Stimulated activated CD4-positive, alpha-beta T cell treated with anti-CD3 and anti-CD28 coated beads, Interleukin-2, amount 100 ng/mL, for 4 hours (primary cell): ENCODE measurements at places on chromosomes 1 and 21.

GRCh38 chr1:201008666-201009360 lies 14.7 kb downstream of the KIF21B start:
- DNase-seq = no peak

GRCh38 chr1:75396745-75397144 lies 214.2 kb downstream of the SLC44A5 start:
- DNase-seq = no peak

- no peak for DNase-seq
These were observed 99.6 kb upstream of the RGS1 start for GRCh38 chr1:192475970-192476369.

DNA sequence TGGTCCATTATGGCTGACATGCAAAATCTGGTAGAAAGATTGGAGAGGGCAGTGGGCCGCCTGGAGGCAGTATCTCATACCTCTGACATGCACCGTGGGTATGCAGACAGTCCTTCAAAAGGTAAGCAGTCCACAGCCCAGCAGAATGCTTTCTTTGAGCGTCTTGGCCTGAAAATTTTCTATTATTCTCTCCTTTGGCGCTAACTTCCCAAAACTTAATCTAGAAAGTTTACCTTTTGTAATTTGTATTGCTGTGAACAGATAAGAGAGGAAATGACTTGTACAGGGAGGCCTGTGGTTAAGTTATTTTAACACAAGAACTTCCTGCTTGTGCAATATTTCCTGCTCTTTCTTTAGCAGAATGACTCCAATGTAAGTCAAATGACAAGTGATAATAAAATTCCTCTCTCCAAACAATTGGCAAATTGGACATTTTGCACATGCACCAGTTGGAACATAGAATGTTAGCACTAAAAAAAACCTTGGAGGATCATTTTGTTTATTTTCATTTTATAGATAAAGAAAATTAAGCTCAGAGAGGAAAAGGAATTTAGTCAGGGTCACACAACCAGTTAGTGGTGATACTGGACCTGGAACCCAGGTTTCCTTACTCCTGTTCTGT lies 18.9 kb downstream of the CAP1 start:
- no peak for DNase-seq

GRCh38 chr1:2999571-2999970 lies 21.7 kb upstream of the ACTRT2 start:
- DNase-seq = no peak

DNA sequence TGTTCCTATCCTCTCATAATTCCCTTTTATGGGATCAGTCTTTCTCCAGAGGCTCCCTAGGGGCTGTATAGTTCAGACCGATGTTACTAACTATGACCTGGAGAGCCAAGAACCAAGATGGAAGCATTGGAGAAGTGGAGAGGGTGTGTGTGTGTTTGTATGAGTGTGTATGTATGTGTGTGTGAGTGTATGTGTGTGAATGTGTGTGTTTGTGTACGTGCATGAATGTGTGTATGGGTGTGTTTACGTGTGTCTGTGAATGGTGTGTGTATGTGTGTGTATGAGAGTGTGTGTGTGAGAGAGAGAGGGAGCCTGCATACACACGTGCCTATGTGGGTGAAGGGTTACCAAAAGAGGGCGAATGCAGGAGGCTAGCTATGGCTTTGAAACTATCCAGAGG lies 4.9 kb downstream of the MYBPHL start:
- no peak for DNase-seq

- no peak for DNase-seq
These were observed 491.0 kb downstream of the MATN1 start for GRCh38 chr1:30232288-30232899.

- DNase-seq = no peak
These were observed 92.5 kb upstream of the FMN2 start for GRCh38 chr1:239999170-239999569.

DNA sequence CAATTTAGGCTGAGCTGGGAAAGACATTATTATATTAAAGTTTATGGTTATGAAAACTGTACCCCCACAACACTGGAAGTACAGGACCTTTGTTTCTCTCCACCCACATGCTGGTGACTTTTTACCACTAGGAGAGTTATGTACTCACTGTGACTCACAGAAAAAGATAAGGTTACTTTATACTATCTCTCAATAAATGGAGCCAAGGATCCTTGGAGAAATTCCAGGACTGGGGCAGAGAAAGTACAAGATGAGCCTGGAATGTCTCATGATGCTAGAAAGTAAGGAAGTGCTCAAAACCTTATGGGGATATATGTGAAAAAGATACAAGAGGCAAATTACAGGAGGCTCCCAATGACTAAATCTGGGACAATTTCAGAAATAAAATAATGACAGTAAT lies 63.9 kb upstream of the C1orf105 start:
- no peak for DNase-seq

- DNase-seq = no peak
These were observed 2.4 kb downstream of the ELAPOR1 start for GRCh38 chr1:109116286-109116685.

DNA sequence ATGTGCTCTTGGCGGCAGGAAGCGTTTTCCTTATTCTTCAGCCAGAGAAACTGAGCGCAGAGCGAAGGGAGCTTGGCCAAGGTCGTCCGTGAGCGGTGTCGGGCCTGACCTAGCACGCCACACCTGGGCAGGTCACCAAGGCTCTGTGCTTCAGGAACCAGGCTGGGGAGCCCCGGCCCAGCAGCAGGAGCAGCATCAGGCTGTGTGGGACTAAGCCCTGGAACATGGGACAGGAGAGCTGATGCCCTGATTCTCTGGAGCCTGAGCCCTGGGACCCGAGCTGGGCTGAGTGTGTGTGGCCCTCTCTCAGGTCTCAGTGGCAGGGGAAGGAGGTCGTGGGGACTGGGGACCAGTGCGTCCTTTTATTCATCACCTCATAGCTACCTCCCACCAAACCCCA lies 65.2 kb upstream of the ABCG1 start:
- DNase-seq = no peak
